Activated naive CD8-positive, alpha-beta T cell treated with anti-CD3 and anti-CD28 coated beads, Interleukin-2, amount 10 ng/mL, durations not matched to agents 7 days and 5 days (primary cell): ENCODE measurements at places on chromosomes 4 and X.

GRCh38 chr4:113761620-113762185 lies at the start of gene CAMK2D:
Gene CAMK2D, minus strand, starts transcription at chr4:113761738. Its CDS starts 670 bp downstream, at chr4:113761068.
- DNase-seq: peak; percentile 85

GRCh38 chr4:140094438-140095420 lies 59.3 kb downstream of the MAML3 start:
- DNase-seq: peak; percentile 75

DNA sequence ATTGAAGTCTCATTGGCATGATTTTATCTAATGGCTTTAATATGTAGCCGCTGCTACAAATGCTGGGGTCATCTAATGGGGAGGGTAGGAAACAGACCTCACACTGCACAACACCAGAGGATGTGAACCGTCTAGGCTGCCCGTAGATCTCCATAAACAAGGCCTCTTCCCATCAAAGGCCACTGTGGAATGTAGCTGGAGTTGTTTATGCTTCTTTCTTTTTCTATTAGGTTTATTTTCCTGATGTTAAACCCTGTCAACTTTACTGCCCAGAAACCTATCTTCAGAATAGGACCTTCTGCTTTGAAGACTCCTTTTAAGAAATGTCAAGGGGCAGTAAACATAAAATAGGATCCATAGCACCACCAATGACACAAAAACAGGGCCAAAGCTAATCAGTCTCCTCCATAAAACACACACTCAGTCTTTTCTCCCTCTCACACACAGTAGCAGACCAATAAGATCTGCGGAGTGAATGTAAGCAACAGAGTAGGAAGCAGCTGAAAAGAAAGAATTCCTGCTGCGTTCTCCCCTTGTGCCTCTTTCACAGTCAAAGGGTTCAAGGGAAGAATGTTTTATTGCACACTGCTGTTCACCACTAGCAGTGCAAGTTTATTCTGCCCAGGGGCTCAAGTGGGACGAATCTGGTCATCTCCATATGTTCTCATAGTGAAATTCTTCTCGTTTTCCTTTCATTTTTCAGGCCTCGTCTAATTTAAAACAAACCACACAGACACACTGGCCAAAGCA lies 72.2 kb downstream of the MAML3 start:
- no peak for DNase-seq

DNA sequence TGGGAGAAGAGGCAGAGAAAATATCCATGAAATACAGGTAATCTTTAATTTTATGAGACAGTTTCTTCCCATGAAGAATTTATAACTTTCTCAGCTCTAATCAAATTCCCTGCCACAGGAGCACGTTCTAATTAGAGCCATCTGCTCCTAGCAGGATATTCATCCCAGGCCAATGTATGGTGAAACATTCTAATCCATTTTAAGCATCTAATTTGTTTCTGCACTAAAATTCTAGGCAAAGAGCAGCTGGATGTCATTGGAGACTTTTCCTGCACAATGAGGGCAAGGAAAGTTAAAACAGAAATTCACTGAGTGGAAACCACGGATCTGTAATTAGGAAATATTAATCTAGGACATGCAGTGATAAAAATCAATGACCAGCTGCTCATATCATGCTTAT lies 107.7 kb upstream of the ZFP42 start:
- no peak for DNase-seq

DNA sequence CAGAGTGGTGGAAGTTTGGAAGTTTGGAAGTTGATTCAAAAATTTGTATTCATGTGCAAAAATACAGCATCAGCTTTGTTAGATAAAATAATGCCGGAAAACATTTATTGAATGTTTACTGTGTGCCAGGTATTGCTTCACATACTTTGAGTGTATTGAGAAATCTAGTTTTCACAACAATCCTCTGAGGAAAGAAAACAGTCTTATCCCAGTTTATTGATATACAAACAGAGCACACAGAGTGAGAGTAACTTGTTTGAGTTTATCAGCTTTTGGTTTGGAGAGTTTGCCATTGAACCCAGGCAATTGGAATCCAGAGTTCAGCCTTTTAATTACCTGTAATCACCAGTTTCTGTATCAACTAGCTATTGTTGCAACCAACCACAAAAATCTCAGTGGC lies 127.2 kb upstream of the RPS6KA3 start:
- DNase-seq: no peak

GRCh38 chrX:115023139-115023538 lies 5.7 kb upstream of the IL13RA2 start:
- DNase-seq: no peak

DNA sequence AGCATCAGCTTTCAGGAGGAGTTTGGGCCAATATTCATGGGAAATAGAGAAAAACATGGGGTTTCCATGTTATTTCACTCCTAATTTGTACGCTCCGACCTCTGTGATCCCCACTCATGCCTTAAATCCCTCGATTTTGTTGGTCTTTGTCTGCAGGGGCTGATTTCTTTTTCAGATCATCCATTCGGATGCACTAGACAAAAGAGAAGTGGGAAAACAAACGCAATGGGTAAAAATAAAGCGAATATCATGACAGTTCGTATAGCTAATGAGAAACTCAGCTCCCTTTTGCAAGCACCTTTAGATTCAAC lies 139.1 kb upstream of the PLAC1 start:
- DNase-seq: no peak

DNA sequence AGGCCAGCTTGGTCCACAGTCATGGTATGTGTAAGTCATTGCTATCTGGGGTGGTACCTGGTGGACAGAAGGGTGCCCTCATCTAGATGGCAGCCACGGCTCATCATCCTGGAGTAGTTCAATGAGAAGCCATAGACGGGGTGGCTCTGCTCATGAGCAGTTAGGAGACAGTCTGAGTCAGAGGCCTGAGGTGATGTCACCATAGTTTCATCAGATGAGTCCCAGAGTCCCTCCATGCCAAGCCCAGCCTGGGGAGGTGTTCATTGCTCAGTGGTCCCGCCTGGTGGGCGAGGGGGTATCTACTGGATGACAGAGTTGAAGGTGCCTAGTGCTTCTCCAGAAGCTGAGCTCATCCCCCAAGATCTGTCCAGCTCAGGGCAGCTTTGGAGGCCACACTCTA lies 49.8 kb downstream of the DLG3 start:
- DNase-seq: no peak

GRCh38 chr4:87521319-87521718 lies 7.9 kb downstream of the SPARCL1 start:
- no peak for DNase-seq
